ENCODE measurements at places on chromosomes 3 and 15. TPM values are rescaled to one million over a fixed set of nuclear protein-coding genes. Genes with fewer than 3 reads are reported as not detected.

SLC2A2 gene
- total RNA-seq, result not detected

- DNase-seq, result no peak
These were observed 77.2 kb downstream of the ATG7 start for GRCh38 chr3:11349446-11349845.

RTP4 gene
- 0.43 TPM for total RNA-seq

GRCh38 chr3:54045061-54045815 lies 77.1 kb upstream of the CACNA2D3 start:
- no peak for DNase-seq

DNA sequence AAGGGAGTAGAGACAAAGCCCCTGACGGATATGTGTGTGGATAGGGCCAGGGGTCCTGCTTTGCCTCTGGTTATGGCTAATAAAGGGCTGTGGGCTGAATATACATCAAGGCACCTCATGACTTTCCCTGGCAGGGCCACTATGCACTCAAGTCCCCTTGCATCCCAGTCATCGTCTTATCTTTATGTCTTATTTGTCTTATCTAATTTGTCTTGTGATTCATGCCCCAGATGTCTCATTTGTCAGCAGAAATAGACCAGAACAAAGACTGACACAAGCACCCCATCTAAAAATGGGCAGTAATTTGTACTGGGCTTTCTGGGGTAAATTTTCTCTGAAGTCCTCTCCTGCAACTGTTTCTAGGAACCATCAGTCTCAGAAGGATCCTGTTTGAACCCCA lies 68.6 kb downstream of the ITGA11 start:
- no peak for DNase-seq

GRCh38 chr15:91936182-91936775 lies 82.8 kb downstream of the SLCO3A1 start:
- DNase-seq, result no peak

- DNase-seq, result no peak
These were observed 179.3 kb downstream of the FNDC3B start for GRCh38 chr3:172218350-172219323.

LMOD3 gene
- not detected for total RNA-seq

- DNase-seq, result no peak
These were observed 539.5 kb upstream of the AGTR1 start for GRCh38 chr3:148158210-148158609.

DNA sequence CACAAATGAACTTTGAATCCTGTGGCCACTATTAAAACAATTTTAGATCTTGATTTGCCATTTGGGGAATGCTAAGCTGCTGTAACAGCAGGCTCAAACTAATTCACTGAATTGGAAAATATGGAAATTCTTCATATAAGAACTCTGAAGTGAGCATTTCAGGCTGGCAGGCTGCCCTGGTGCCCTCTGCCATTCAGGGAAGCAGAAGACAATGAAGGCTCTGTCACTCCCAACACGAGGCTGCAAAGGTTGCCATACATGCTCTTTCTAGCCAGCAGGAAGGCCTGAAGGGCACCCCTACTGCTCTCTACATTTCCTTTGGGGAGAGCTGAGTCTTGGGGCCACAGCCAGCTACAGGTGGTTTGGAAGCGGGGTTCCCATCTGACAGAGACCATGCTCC lies 88.0 kb downstream of the GABRG3 start:
- no peak for DNase-seq

- DNase-seq, result no peak
These were observed 147.4 kb downstream of the NSUN3 start for GRCh38 chr3:94210256-94210655.

Data from activated naive CD4-positive, alpha-beta T cell treated with anti-CD3 and anti-CD28 coated beads for 36 hours (primary cell).